Body of pancreas (tissue), 4 donors: ENCODE measurements at places on chromosomes 3 and 15. TPM values are rescaled to one million over a fixed set of nuclear protein-coding genes. Genes with fewer than 3 reads are reported as not detected.
A peak's percentile ranks its signal among the peaks of the same experiment; 100 is the strongest.

DNA sequence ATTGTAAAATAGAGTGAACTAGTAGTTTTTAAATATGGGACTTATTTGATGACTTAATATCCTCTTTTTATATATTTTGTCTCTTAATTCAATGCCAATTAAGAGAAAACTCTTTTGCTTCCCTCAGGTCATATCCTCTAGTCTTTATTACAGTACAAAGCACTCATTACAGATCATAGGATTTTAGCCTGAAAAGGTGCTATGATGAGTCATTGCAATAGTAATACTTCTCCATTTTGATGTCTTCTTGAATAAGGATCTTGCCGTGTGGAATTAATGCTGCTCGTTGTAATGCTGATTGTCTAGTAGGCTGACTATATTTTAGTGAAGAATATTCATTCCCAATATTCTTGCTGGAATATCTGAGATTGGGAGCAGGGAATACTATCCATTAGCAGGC is 612.2 kb upstream of the GOLIM4 start:
- H3K4me3 ChIP-seq, result no peak overlapping the region
- H3K27me3 ChIP-seq, result no peaks in the 10 kb centered on the region
- H3K27ac ChIP-seq, result no peak overlapping the region
- no peak for DNase-seq
- no peaks in the 10 kb centered on the region for H3K36me3 ChIP-seq

Gene EBLN2
- total RNA-seq, result 6.7 TPM

- H3K27me3 ChIP-seq, result no peaks in the 10 kb centered on the region
- peak overlapping the region; percentile 27 for H3K4me3 ChIP-seq
- no peak for DNase-seq
- no peaks in the 10 kb centered on the region for H3K36me3 ChIP-seq
Measured at GRCh38 chr3:148828136-148828690, 602 bp downstream of the CPB1 start.

DNA sequence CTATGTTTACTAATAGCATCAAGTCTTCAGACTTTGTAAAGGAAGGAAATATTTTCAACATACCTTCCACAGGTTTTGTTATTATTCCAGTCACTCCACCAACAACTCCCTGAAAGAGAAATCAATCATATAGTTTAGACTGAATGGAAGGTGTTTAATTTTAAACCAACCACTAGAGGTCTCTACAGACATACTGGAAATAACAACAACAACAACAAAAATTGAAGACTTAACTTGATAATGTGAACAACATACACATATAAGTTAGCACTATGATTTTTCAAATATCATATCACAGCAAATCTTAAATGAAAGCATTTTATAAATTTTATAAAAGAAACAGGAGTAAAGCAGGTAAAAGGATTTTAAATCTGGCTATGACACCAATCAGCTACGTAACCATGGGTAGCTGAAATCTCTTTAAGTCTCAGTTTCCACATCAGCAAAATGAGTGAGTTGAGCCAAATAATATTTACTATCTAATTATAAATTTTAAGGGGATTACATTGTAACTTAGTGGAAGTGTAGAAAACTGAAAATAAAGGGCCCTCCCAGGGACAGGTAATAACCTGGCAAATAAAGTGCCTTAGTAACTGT is 188.2 kb downstream of the VPS13C start:
- H3K4me1 ChIP-seq, result no peaks in the 10 kb centered on the region
- no peak overlapping the region for H3K27ac ChIP-seq
- H3K27me3 ChIP-seq, result no peaks in the 10 kb centered on the region
- H3K36me3 ChIP-seq, result peaks cover 12% of the 10 kb centered on the region
- H3K4me3 ChIP-seq, result no peak overlapping the region

Gene MYH15
- not detected for total RNA-seq
